ENCODE measurements at places on chromosomes 1 and 21.

DNA sequence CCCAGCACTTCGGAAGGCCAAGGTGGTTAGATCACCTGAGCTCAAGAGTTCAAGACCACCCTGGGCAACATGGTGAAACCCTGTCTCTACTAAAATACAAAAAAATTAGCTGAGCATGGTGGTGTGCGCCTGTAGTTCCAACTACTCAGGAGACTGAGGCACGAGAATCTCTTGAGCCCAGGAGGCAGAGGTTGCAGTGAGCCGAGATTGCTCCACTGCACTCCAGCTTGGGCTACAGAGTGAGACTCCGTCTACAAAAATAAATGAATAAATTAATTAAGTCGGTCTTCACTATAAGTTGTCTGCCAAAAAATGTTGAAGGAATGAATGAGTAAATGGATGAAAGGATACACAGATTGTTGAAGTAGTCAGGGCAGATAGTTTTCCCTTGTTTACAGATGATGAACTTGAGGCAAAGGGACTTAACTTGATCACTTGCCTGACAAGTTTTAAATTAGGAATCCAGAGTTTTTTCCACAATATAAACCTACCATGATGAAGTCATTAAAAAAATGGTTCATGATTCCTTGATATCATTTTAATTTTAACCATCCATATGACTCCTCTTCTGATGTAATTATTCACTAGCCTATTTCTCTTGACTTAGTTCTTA is 130.8 kb downstream of the TLR5 start:
- DNase-seq, result no peak

DNA sequence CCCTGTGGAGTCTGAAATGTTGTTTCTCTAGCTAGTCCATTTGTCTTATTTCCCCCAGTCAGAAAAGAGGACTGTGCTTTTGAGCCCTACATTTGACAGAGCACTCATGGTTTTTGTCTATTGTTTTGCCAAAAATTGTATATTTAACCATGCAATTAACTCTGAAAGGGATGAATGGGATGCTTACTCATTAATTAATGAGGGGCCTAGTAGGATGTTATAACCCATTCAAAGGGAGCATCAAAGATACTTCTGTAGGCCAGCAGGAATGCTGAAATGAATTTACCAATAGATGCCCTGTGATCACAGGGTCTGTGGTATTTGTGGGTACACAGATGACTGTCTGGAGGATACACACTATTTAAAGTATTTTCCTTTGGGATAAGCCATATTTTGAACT is 147.7 kb downstream of the FCRL5 start:
- DNase-seq, result no peak

DNA sequence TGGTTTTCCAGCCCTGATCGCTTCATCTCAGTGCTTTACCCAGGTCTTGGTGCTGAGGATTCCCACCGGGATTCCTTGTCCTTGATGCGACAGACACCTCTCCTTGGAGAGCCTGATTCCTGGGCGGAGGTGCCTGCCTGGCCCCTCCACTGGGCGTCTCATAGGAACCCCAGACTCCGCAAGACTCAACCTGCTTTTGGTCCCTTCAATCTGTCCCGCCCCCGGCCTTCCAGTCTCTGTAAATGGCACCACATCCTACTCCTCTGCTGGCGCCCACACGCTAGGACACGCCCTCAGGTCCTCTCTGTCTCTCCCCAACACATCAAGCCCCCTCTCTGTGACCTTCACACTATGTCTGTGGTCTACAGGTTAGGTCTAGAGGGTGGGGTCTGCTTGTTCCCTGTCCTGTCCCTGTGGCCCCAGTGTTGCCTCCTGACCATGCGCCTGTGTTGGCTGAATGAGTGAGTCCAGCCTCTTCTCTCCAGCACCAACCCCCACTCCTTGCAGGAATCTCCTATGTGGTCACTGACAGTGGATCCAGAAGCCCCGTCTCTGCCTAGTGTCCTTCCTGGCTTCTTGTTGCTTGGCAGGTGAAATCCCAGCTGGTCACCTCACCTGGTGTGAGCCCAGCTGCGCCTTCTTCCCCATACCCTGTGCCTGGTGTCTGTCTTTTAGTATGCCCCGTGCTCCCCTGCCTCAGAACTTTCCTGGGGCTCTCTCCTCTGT is 119.7 kb upstream of the C1orf174 start:
- no peak for DNase-seq

DNA sequence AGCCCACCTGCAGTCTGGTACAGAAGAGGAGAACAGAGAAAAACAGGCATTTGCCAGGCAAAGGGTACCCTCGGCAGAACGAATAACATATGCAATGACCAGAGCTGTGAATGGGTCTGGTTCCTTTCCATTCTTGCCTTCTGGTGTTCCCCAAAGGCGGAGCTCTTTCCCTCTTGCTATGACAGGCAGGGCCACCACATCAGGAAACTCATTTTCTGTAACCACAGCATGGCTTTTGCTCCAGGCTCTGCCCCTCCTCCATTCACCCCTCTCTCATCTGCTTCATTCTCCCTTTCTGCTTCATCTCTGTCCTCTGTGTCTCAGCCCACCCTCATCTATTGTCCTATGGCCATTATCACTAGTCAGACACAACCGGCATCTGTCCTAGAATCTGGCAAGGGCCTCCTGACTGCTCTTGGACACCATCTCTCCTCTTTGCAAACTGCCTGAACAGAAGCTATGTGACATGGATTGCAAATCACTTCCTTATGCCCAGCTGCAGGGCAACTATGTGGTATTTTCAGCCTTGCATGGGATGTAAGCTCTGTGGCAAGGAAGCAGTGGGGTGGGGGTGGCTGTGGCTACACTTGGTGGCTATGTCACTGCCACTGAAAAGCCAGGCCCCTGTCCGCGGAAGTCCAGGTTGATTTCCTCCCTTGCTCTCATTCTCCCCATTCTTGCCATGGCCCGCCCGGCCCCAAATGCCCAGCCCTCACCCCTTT is 78.8 kb upstream of the ABCD3 start:
- no peak for DNase-seq

DNA sequence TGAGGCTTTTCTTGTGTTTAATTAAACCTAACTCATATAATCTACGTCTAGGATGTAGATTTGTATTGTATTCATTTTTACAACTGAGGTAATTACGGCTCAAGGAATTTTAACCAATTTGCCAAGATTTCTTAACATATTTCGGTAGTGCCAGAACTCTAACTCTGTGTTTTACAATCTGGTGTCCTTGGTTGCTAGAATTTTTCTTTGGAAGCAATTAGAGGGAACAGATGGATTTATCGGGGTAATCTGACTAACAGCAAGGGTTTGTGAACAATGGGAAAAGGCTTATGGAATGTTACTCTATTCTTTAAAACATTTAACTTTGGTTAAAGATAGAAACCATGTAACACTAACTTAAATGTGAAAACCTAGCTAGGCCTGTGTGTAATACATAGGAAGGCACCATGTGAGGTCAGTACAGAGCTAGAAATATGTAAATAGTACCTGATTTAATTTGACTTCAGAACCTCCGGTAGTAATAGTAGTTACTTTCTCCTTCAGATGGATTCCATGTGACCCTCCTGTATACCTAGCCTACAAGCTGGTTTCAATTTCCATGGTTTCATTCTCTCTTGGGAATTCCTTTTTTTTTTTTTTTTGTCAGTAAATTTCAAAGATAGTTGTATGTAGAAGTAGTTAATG is 1.2 kb downstream of the MTF2 start:
- DNase-seq, result no peak

- no peak for DNase-seq
Measured at GRCh38 chr1:172960019-172960418, 90.7 kb downstream of the TNFSF18 start.

DNA sequence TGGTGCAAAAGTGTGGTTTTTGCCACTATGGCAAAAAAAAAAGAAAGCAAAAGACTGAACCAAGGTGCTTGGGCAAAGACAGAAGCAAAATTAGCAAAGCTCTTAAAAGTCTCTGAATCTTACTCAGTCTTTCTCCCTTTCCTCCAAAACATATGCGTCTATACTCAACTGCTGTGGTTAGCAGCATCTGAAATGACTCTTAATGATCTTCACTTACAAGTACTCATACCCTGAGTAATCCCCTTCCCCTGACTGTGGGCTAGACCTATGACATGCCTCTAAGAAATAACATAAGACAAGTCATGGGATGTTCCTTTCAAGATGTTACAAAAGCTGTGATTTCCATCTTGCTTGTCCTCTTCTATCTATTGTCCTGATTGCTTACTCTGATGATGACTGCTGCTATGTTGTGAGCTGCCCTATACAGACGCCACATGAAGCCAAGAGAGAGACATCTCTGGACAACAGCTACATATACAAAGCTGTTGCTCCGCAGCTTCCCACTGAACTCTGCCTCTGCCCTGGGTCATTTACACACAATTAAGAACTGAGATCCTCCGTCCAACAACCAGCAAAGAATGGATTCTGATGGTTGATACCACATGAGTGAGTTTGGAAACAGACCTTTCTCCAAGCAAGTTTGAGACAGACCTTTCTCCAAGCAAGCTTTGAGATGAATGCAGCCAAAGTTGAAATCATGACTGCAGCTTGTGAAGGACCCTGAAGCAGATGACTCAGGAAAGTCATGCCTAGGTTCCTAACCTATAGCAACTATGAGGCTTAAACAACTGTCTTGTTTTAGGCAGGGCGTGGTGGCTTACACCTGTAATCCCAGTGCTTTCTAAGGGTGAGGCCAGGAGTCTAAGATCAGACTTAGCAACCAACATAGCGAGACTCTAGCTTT is 55.2 kb downstream of the PUM1 start:
- DNase-seq, result no peak

DNA sequence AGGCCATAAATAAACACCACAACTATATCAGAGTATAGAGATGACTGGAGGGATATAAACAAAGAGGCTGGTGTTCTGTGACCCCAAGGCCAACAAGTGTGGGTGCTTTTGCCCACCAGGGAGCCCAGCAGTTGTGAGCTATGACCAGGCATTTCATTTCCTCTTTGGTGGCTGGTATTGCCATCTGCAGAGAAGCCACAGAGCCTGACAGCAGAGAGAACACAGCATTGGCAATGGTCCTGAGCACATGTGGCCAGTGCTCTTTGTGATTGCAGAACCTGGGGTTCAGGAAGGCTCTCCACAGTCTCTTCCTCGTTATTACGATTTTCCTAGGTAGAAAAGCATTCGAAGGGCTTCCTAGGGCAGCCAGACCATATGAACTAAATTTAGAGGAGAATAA is 112.3 kb downstream of the TM2D1 start:
- no peak for DNase-seq

- DNase-seq, result no peak
Measured at GRCh38 chr1:56502700-56503245, 76.6 kb downstream of the PLPP3 start.

DNA sequence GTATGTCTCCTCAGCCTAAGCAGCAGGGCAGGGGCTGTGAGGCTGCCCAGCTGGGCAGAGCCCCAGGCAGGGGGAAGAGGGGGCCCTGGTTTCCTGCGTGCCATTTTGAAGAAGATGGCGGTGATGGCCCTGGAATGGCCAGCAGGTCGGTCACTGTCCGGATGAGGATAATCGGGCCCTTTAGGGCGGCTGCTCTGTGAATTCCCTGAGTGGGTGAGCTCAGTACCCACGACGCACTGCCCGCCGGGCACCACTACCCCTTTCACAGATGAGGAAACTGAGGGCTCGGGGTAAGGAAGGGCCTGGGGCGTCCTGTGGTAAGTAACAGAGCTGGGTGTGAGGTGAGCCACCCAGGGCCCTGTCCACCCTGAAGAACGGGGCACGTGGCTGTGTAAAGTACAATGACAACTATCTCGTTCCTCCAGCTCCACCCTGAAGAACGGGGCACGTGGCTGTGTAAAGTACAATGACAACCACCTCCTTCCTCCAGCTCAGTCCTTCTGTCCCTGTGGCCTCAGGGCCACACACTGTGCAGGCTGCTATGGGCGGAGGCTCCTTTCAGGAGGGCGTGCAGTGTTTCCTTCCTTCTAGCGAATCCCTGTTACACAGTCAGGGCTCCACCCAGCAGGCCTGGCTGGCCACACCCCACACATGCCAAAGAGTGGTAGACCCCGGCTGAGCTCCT is 23.2 kb downstream of the ITGB2 start:
- DNase-seq, result no peak

- DNase-seq, result no peak
Measured at GRCh38 chr1:32622806-32623681, 27.3 kb downstream of the ZBTB8OS start.

GRCh38 chr1:176374967-176375569 is 87.9 kb upstream of the PAPPA2 start:
- peak; percentile 90 for DNase-seq

DNA sequence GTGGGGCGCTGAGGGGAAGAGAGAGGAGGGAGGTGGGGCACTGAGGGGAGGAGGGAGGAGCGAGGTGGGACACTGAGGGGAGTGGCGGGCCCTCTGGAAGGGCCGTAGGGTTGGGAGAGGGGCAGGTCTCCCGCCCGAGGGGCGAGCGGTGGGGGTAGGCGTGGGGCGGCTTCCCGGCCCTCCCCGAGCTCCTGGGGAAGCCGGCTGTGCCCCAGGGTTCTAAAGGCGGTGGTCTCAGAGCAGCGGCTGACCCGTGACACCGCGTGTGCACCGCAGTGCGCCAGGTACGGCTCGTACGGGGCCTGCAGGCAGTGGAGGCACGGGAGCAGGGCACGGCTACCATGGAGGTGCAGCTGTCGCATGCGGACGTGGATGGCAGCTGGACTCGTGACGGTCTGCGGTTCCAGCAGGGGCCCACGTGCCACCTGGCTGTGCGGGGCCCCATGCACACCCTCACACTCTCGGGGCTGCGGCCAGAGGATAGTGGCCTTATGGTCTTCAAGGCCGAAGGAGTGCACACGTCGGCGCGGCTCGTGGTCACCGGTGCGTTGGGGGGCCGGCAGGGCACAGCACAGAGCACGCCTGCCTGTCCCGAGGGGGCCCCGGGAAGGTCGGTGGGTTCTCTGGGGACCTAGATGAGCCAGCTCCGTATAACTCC is 68.5 kb downstream of the OBSCN start:
- DNase-seq, result no peak
